Stimulated activated CD4-positive, alpha-beta T cell treated with anti-CD3 and anti-CD28 coated beads, Interleukin-15, amount 100 ng/mL, for 1 hour (primary cell): ENCODE measurements at places on chromosomes 4 and X.

- no peak for DNase-seq
These were observed 139.9 kb downstream of the REPS2 start for GRCh38 chrX:17086317-17086716.

DNA sequence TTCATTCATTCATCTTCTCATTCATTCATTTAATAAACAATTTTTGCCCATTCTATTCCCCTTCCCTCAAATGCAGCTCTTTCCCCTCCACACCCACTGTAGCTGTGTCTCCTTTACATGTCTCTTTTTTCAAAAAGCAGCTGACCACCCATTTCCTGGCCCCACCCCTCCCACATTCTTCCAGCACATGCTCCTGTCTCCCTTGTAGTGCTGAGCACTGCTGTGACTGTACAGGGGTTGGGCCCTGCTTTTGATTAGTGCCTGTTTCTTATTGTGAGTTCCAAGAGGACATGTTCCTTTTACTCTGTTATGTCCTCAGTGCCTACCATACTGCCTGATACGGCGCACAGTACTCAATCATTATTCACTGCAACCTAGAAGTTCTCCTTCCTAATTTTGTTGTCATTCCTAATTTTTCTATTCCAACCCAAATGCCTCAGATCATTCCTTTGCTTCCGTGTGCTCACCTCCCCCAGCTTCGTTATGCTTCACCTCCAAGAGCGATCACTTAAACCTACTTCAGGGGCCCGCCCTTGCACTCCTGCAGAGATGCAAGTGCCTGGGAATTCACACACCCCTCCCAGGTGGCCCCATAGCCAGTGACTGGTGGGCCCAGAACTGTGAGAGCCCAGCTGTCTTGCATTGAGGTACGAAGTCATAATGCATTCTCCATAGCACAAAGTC, 152.2 kb downstream of the STK32B start:
- no peak for DNase-seq

DNA sequence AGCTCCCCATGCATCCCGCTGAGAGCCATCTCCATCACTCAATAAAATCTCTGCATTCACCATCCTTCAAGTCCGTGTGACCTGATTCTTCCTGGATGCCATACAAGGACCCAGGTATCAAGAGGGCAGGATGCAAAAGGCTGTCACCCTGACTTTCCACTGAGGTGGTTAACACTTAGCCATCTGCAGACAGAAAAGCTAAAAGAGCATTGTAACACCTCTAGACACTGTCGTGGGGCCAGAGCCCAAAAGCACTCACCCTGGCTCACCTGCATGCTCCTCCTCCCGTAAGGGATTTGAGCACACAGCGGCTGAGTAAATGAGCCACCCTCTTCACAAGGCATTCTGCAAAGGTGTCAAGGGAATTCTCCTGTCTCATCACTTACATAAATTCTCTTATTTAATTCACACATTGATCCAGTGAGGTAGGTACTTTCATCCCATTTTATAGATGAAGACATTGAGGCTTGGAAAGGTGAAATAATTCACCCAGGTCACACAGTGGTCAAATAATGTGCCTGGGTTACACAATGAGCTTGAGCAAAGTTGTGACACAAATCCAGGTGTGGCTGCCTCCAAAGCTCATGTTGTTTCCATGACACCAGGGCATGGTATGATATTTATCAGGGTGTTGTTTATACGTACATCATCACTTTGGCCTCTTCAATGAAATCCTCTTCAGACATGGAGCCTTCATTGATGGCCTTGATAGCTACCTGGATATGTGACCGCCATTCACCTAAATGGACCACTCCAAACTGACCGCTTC, 48.0 kb downstream of the TXK start:
- no peak for DNase-seq

DNA sequence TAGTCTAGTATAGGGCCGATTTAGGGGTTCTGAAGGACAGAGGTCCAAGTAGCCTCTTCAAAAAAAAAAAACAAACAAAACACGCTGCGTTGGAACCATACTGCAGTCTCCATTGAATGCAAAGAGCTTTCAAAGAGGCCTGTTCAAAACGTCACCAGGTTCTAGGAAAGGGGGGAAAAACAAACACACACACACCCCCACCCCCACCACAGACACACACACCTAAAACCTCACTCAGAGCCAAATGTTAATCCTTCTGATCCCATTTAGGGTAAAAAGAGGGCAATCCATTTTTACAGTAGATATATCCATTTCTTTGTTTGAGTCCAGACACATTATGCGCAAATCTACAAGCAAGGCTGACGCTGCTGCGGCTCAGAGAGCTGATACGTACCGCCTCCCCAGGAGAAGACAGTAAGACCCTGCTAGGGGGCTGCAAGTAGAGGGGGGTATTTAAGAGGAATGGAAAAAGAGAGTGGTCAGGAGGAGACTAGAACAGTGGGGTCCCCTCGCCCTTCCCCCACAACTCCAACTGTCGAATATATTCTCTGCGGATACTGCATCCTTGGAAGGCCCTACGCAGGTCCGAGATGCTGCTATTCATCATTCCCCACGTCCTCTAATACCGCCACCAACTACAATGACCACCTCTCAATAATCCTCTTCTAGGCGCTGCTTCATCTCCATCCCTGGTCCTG, 1.3 kb downstream of the NKRF start:
- no peak for DNase-seq

GRCh38 chr4:190014771-190015537, 12.1 kb downstream of the FRG2 start:
- no peak for DNase-seq

DNA sequence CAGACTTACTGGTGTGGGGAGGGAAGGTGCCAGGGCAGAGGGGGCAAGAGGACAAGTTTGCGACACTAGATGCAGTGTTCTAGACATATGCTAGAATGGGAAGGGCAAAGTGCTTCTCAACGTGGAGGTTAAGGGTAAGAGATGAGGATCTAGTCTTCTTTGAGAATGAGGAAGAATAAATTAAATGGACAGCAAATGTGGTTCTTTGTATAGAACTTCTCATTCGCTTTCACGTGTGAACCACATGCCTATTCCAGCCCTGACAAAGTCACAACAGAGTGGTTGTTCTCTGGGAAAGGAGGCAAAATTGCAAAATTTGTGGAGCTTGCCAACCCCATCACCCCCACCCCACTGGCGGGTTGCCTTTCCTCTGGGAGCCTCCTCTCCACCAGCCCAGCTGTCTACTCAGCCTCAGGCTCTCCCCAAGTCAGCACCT, 1.5 kb upstream of the ANXA5 start:
- no peak for DNase-seq

GRCh38 chr4:115629270-115629669, 515.9 kb upstream of the NDST4 start:
- no peak for DNase-seq

- DNase-seq: no peak
These were observed 29.0 kb upstream of the UGT2B4 start for GRCh38 chr4:69524706-69525105.

DNA sequence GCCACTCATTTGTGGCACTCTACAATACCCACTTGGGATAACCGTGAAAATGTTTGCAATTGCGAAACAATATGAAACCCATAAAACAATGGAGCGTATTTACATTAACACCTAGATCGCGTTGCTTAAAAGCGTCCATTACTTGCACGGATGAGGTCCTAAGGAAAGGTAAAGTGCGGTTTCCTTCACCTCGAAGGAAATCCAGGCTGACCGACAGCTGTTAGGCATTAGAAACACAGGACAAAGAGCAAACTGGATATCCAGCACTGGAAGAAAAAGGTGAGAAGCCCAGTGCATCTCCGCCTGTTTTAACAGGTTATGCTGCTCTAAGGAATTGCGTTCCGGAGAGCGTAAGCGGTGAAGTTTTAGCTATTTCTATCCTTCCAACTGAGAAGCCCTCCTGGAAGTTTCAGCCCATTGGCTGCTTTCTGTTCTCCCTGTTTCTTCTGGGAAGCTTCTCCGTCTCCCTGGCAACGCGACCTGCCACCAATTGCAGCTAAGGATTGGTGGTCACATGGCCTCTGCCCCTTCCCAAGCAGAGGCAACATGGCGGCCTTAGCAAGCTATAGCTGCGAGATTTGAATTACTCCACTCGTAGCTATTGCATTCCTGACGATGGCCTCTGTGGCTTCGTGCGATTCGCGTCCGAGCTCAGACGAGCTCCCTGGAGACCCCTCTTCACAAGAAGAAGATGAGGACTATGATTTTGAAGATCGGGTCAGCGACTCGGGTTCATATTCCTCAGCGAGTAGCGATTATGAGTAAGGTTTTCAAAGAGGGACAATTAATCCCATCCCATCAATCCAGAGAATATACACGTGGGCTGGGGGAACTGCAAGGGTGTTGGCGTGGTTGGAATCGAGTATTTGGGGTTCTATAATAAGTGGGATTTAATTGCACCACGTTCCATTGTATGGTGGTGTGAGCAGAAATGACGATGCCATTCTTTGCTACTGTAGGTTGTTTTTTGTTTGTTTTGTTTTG, at the start of gene INTU:
INTU (plus strand) TSS at position 538 of the 984 bp plus-strand sequence; CDS start at position 616, 78 bp downstream.
- no peak for DNase-seq

DNA sequence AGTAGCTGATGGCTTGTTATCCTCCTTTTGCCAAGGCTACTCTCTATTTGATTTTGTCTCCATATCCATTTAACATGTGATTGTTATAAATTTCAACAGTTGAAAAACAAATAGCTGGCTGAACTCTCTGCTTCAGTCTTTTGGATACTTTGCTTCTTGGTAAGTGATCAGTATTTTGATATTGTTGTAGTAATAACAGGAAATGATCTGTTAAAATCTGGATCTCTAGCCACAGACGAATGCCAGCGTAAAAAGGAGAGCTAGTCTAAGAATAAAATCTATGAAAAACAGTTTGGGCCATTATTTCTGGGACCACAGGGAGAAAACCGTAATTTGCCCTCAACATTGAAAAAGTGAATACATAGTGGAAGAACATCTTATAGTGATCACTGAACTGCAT, 113.8 kb downstream of the ANAPC10 start:
- no peak for DNase-seq

DNA sequence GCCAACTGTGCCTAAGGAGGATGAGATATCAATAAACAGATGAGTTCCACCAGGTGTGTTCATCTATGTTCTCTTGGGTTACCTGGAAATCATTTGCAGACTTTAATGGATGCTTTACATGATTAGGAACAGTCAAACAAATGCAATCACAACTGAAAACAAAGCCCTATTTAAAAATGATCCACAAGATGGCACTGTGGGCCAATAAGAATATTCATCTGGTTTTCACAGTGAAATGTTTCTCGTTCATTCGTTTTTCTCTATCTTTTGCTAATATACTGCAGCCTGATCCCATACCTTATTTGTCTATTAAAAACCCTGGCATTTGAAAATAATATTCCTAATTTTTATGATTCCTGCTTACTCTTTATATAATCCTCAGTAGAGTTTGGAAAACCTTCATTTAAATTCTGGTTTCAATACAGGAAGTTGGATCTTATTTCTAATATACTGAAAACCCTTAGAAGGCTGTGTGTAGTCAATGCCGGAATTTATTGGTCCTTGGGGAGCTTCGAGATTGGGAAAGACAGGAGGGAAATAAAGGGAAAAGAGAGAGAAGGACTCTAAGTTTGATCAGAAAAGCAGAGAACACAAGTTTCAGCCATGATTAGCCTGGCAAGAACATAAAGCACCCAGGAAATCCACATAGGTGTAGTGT, 63.8 kb upstream of the TAPT1 start:
- no peak for DNase-seq

- DNase-seq: no peak
These were observed 9.4 kb downstream of the TMEM271 start for GRCh38 chr4:566508-567295.

GRCh38 chr4:182616476-182616875, 300.7 kb downstream of the DCTD start:
- no peak for DNase-seq

- no peak for DNase-seq
These were observed 67.4 kb downstream of the FGFBP1 start for GRCh38 chr4:15870921-15871664.

GRCh38 chr4:7956270-7956808, 16.7 kb upstream of the AFAP1 start:
- DNase-seq: no peak

GRCh38 chrX:18617407-18617750, 54.5 kb downstream of the RS1 start:
- no peak for DNase-seq

DNA sequence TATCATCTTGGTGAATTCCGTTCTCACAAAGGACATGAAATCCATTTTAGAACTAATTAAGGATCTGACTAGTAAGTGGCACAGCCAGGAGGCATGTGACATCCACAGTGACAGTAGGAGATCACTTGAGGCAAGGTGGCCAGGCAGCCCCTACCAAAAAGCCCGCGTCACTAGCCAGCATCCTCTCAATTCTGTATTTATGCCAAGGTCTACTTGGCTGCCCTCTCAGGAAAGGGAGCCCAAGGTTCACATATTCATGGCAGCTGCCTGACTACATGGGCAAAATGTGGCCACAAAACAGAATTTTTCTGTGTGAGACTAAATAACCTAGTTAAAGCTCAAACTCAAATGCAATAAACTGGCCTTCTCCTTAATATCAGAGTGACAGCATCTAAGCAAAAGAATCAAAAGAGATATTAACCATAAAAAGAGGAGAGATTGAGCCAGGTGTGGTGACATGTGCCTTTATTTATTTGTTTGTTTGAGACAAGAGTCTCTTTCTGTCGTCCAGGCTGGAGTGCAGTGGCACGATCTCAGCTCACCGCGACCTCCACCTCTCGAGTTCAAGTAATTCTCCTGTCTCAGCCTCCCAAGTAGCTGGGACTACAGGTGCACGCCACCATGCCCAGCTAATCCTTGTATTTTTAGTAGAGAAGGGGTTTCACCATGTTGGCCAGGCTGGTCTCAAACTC, 51.5 kb downstream of the SLC9A7 start:
- no peak for DNase-seq

GRCh38 chrX:19532709-19533108, 17.4 kb upstream of the MAP3K15 start:
- no peak for DNase-seq

GRCh38 chrX:78603908-78604307, 55.2 kb downstream of the RTL3 start:
- DNase-seq: no peak

GRCh38 chr4:98482847-98483806, 175.3 kb downstream of the TSPAN5 start:
- DNase-seq: peak; percentile 18

- no peak for DNase-seq
These were observed 26.2 kb downstream of the FBXW7 start for GRCh38 chr4:152509595-152510225.

DNA sequence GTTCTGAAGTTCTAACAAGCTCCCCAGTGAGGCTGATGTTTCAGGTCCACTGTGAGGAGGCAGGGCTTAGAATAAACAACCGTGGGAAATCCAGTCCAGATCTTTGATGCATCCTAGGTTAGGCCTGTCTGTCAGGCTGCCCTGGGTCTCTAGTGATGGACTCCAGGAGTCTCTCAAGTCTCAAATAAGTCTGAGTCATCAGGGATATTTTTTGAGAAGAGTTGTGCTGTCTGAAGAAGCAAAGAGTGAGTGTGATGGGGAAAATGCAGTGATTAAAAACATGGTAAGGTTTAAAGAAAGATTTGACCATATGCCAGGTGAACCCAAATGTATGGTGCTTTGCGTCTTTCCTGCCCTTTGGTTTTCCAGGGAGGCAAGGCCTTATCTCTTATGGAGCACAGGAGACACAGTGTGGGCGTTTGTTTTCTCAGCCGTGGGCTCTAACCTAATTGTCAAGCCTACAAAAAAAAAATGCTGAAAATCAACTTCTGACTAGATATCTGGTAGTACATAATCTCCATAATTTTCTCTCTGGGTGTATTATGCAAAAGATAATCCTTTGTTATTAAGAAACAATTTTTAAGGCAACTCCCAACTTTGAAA, 100.7 kb downstream of the PTTG2 start:
- no peak for DNase-seq
